ENCODE measurements at places on chromosomes 1 and 21.

- DNase-seq, result no peak
Observed at GRCh38 chr1:87030740-87031690, 116.6 kb downstream of the HS2ST1 start.

- no peak for DNase-seq
Observed at GRCh38 chr1:247273013-247273412, 17.1 kb downstream of the VN1R5 start.

DNA sequence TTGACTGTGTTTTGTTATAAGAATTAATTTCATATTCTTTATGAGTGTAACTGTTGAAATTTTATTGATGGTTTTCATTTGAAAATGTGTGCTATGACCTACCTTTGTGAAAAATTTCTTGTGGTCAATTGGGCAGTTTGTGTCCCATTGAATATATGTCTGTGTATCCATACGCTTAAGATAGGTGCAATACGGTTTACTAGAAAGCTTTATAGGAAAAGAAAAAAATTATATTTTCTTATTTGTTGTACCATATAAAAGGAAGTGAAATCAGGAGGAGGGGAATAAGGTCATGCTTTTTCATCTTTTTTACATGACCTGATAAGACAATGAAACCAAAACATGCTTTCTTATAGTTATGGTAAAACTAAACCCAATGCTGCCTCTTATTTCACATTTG, 807.7 kb downstream of the USP25 start:
- DNase-seq, result no peak

- DNase-seq, result no peak
Observed at GRCh38 chr1:14977338-14977931, 176.1 kb upstream of the TMEM51 start.

DNA sequence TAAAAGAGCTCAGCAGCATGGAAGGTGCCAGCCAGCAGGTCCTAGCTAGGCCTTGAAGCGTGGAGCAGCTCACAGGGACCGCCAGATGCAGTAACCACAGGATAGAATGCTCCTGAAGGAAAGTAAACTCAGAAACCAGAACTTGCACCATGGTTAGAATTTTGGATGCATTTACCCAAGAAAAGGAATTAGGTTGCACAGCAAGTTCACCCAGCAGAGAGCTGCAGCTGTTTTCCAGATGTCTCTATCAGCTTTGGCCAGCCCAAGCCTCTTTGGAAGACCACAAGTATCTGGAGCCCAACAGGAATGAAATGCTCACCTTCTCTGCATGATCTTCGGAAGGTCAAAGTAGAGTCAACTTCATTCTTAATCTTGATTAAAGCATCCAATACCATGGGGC, 21.0 kb upstream of the ATP13A2 start:
- no peak for DNase-seq

DNA sequence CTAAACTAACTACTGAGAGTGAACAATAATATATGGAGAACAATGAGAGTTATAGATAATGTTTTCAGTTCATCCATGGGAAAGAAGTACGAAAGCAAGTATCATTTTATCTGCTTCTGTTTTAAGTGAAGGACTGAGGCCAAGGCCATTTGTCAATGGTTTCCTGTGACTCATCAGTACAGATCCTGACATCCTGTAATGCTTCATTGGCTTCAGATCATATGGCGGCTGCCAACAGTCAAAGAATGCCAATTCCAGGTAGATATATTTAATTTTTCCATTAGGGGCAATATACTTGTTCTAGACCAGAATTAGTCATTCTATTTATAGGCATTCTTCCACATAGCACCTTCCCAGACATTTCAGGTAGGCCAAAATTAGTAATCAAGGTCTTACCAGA, 97.3 kb downstream of the USH2A start:
- no peak for DNase-seq

DNA sequence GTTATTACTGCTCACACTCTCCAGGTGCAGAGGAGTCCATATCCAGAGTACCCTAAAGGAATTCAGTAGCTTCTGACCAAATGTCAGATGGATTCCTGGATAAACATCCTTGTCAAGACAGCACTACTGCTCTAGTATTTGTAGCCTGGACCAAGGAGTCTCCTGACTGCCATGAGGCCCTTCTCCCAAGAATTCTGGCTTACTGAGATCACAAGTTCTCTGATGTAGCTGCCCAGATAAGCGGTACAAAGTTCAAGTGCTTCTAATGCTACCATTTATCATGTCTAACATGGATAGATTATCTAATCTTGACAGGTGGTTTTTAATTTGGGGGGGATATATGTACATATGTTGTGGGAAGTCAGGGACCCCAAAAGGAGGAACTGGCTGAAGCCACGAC, 196.6 kb upstream of the HMCN1 start:
- DNase-seq, result no peak

- DNase-seq, result no peak
Observed at GRCh38 chr1:113675302-113675701, 84.0 kb downstream of the PHTF1 start.

DNA sequence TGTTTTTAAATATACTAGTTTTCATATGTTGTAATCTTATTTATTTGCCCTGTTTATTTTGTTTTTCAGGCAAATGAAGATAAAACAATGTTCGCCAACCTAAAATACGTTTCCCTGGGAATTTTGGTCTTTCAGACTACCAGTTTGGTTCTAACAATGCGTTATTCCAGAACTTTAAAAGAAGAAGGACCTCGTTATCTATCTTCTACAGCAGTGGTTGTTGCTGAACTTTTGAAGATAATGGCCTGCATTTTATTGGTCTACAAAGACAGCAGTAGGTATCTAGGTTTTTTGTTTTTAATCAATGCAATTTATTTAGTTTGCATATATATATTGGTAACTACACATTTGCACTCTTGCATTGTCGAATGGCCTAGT, 23.7 kb downstream of the SLC35A3 start:
- no peak for DNase-seq

DNA sequence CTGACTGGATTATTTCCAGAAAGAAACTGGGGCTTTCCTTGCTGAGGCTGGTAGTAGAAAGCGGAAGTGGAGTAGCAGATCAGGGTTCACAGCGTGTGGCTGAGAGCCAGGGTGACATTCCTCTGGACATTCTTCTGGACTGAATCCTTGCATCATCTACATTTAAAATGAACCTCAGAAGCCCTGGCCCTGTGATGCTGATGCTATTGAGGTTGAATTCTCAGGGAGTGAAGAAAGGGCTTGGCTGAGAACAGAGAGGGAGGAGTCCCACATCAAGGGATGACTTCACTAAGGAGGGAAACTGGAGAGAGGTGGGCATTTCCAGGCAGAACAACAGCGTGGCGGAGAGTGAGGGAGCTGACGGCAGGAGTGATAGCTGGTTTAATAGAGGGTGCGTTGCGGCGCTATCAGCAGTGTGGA, 102.3 kb upstream of the LMO4 start:
- peak; percentile 45 for DNase-seq

DNA sequence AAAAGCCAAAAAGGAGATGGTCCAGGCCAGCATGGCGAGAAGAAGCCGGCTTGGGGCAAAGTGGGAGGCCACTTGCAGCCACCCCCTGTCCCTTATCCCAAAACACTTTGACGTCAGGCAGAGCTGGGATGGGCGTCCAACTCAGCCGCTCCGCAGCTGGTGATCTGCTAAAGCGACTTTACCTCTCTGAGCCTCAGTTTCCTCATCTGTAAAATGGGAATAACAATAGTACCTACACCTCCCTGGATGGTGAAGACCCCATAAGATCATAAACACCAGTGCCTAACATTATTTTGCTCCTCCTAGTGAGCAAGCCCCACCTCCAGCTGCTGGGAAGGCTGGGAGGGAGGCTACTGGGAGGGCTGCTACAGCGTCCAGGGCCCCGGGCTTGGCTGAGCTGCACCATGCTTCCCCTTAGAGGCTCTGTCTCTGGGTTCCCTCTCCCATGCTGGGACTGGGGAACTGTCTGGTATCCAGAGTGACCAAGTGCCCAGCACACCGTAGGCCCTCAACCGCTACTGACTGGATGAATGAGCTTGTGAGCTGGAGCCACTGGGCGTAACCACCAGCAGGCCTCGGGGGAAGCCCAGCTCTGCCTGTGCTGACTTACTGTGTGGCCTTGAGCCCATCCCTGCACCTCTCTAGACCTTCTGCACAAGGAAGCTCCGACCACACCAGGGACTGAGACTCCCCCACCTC, 18.3 kb downstream of the IFFO2 start:
- no peak for DNase-seq

GRCh38 chr1:178846306-178846705, 24.6 kb downstream of the ANGPTL1 start:
- DNase-seq, result no peak

GRCh38 chr21:42063571-42064521, 7.3 kb upstream of the UMODL1 start:
- no peak for DNase-seq

DNA sequence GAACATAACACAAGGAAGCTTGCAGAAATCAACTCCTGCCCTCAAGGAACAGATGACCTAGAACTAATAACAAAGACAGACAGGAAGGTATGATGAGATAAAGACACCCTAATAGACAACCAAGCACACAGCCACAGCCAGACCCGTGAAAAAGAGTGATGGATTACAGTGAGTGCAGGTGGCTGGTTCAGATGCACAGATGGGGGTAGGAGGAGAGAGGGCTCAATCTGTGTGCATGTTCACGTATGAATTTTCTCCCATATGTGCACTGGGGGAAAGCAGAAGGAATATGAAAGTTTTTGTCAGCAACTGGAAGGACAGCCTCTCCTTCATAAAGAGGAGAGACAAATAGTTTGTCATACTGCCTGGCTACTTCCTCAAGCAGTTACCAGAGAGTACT, 367.1 kb downstream of the PBX1 start:
- DNase-seq, result no peak

GRCh38 chr1:152886758-152887409, 8.8 kb downstream of the SMCP start:
- no peak for DNase-seq

- no peak for DNase-seq
Observed at GRCh38 chr21:42160765-42161164, 58.2 kb upstream of the ABCG1 start.

GRCh38 chr1:47410068-47410455, 6.0 kb upstream of the FOXE3 start:
- DNase-seq, result no peak

- DNase-seq, result no peak
Observed at GRCh38 chr1:42741706-42742105, 1.7 kb upstream of the CLDN19 start.

GRCh38 chr1:147785794-147786506, 25.5 kb upstream of the GJA5 start:
- no peak for DNase-seq

DNA sequence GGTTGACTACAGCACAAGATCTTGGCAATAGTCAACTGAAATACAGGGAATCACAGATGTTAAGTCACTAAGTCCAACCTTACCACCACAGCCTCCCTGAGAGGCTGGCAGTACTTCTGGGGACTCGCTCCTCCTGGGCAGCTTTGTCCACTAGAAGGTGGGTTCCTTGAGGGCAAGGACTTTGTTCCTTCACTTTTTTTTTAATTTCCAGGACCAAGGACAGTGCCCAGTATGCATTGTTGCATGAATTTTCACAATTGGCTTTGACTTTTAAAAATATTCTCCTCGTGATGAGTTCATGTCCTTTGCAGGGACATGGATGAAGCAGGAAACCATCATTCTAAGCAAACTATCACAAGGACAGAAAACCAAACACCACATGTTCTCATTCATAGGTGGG, 96.7 kb upstream of the IGSF21 start:
- DNase-seq, result no peak

- no peak for DNase-seq
Observed at GRCh38 chr1:223246476-223247112, 103.5 kb upstream of the TLR5 start.

- no peak for DNase-seq
Observed at GRCh38 chr1:117556976-117557375, 48.9 kb upstream of the TENT5C start.

DNA sequence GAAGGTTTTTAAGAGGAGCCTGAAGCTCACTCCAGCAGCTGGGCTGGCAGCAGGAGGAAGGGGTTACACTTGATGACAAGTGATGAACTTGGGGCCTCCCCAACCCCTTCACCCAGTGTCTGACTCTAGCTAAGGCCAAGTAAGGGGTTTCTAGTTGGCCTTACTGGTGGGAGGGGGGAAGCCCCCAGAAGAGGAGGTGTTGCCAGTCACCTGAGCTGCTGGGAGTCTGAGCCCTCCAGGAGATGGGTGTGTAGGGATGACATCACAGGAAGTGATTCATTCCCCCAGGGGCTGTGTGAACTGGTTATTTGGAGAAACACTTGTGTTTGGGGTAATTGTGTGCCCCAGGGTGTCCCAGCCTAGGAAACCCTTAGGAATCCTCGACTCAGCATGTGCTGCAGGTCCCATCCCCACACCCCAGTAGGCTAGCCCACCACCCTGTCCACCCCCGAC, 3.1 kb downstream of the PADI1 start:
- DNase-seq, result no peak

DNA sequence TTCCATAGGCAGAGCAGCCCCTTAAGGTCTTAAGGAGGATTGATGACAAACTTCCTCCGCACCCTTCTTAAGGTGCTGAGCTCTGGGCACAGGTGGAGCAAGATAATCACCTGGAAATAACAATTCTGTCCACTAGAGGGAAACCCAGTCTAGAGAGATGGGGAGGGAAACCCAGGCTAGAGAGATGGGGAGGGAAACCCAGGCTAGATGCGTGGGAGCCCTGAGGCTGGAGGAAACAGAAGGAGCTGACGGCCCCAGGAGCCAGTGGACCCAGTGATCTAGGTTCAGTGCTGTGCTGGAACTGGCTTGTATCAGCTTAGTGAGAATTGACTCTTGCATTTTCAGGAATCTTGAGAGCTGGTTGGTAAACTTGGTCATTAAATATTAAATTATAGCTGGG, 17.8 kb upstream of the MYCL start:
- no peak for DNase-seq

DNA sequence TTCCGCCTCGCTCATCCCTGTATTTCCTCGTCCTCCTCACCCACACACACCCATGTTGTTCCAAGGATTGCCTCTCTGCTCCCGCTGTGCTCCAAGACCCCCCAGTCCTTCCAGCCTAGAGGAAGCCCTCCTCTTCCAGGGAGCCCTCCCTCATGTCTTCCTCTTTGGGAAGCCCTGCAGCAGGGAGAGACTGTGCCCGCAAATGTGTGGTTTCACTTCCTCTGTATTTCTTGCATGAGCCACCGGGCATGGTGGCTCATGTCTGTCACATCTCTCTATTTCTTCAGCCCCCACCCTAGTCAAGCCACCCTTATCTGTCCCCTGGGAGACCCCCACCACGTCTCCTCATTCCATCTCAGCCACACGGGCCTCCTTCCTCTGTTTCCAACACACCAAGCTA, 57.5 kb upstream of the PAX7 start:
- DNase-seq, result no peak

All from brain pericyte (primary cell).